ENCODE measurements at places on chromosomes 12 and 14.

GRCh38 chr12:54225666-54226065 lies 36.9 kb upstream of the SMUG1 start:
- DNase-seq, result no peak

DNA sequence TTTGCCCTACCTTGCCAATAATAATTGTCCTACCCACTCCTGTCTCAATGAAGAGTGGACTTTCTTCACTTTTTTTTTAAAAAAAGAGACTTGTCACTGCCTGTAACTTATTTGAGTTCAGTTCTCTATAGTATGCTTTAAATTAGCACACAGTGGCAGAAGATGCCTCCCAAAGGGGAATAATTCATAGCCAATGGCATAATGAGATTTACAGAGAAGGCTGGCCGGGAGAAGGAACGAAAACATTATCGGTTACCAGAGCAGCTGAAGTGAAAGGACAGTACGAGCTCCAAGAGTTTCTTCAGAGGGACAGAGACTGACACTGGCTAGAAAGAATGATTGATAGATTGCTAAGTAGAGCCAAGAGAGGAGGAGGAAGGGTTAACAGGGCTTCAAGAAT lies 356.3 kb downstream of the EMP1 start:
- no peak for DNase-seq

- DNase-seq, result no peak
These were observed 42.7 kb upstream of the SLC6A15 start for GRCh38 chr12:84955298-84955697.

GRCh38 chr12:63228853-63229252 lies 77.9 kb upstream of the AVPR1A start:
- no peak for DNase-seq

GRCh38 chr14:76581592-76581991 lies 179.7 kb upstream of the VASH1 start:
- DNase-seq, result no peak

- DNase-seq, result no peak
These were observed 50.8 kb downstream of the ARL6IP4 start for GRCh38 chr12:123031171-123031845.

DNA sequence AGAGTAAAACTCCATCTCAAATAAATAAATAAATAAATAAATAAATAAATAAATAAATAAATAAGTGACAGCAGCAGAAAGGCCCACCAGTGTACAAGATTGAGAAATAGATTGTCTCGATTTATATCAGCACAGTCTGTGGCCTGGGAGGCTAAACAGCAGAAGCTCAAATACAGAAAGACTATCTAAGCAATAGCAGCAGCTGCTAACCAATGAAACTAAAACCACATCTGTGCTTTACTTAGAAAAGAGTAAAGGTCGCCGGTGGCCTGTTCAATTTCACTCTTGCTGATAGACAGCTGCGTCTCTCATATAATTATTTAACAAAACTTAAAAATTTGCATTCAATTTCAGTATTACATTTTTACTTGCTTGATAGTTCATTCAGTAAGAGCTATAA lies 325.7 kb downstream of the CEP128 start:
- no peak for DNase-seq
